ENCODE measurements at places on chromosomes 7 and 10.

- DNase-seq = no peak
Measured at GRCh38 chr7:39493934-39494333, 72.3 kb upstream of the YAE1 start.

GRCh38 chr10:79045566-79046175 is 23.1 kb upstream of the ZMIZ1 start:
- DNase-seq = no peak

DNA sequence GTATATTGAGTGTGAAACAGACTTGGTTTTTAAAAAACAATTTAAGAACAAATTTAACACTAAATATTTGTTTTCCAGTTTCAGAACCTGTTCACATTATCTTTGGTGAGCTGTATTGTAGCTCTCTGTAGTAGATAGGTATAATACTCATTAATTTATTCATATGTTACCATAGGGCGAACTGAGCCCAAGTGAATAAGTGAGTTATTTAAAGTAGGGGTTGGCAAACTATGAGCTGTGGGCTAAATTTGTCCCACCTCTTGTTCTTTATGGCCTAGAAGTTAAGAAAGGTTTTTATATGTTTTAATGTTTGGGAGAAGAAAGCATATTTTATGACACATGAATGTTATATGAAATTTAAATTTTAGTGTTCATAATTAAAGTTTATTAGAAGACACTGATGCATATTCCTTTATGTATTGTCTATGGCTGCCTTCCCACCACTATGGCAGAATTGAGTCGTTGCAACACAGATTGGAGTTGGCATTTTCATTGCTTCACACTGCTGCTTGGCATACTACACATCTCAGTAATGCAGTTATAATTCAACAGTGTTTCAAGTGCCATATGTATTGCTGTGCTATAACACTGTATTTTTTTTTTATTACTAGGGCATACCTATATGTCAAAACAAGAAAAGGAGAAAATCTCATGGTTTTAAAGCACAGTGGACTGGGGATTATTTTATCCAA is 146.5 kb downstream of the ADK start:
- no peak for DNase-seq

DNA sequence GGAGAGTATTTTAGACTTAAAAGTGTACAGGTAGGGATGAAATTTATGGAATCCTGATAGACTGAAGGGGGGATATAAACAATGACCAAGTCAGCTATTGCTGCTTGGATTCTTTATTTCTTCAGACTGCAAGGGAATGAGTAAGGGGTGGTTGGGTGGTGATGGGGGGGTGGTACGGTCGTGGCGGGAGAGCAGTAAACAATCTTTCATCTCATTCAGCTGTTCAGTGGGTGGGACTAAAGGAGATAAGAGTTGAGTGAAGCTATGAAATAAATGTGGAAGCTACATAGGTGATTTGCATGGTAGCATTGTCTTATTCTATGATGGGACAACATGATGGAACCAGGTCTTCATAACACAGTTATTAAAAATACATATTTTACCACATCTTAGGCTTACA is 1.8 kb downstream of the SEPTIN7 start:
- DNase-seq = no peak

DNA sequence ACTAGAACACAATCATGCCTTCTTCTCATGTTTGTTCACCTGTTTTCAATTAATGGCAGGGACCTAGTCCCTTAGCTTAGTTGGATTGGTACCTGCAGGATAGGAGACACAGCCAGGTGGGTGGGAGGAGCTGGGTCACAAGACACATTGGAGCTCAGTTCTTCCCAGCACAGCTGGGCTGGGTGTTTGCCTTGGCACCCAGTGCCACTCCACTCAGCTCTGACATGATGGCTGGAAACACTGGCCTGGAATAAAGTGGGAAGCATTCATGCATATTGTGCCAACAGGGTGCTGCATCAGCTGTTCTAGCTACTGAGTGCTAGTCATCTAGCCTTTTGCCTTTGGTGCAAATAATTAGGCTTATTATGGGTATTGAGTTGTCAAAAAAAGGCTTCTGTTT is 226.1 kb downstream of the PTEN start:
- no peak for DNase-seq

DNA sequence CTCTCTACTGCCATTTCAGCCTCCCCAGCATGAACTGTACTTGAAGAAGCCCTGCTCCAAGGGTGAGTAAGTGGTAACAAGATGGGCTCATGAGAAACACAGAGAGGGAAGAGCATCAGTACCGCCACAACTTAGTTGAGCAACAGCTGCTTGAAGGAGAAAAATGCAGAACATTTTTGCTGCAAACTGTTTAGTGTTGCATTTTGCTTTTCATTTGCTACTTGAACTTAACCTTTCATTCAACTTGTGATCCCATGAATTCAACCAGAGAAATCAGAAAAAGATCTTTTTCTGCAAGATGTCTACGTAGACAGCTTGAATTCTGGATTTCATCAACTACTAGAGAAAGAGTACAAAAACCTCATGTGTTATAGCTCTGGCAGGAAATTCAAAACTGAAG is 40.7 kb downstream of the ANK3 start:
- no peak for DNase-seq

DNA sequence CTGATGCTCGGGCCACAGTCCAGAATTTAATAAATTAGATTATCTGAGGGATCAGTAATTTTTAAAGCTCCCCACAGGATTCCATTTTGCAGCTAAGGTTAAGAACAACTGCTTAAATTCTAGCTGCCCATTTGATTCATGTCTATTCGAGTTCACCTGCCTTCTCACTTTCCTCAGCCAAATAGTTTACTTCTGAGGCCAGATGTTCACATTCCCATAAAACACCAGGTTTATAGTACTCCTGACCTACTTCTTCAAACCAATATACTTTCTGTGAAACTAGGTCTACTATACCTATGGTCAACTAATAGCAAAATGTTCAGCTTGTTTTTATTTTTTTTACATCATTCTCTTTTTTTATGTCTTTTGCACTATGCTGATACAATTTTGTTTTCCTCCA is 86.3 kb downstream of the GPR158 start:
- DNase-seq = no peak

DNA sequence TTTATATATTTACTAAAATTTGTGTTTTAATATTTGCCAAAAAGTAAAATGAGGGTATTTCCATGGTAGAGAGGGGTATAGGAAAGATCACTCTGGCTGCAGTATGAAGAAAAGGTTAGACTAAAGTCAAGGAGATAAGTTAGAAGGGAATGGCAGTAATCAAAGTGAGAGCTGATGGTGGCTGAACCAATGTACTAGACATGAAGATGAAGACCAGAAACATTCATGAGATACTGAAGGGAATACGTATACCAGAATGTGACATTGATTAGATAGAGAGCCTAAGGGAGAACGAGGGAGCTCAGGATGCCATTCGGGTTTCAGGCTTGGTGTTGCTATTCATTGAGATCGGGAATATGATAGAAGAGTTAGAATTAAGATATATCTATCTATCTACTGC is 7.8 kb downstream of the ZNF713 start:
- no peak for DNase-seq

GRCh38 chr10:62230344-62231121 is 38.1 kb downstream of the RTKN2 start:
- no peak for DNase-seq

- DNase-seq = no peak
Measured at GRCh38 chr7:22672846-22673680, 53.9 kb upstream of the IL6 start.

DNA sequence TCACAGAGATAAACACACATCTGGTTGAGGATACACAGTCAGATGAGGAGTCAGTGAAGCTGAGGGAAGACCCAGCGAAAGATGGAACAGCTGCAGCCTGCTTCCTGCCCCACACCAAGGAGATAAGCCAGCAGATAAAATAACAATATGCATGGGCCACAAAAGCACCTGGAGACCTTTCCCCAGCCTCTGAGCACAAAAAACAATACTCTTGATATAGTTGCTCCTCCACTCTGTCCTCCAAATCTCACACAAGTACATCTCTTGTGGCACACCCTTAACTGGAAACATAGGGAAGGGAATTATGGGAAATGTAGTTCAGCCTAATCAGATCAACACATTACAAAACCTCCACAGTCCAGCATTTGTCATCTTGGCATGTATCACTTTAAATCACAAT is 9.7 kb upstream of the FHIP2A start:
- DNase-seq = no peak

DNA sequence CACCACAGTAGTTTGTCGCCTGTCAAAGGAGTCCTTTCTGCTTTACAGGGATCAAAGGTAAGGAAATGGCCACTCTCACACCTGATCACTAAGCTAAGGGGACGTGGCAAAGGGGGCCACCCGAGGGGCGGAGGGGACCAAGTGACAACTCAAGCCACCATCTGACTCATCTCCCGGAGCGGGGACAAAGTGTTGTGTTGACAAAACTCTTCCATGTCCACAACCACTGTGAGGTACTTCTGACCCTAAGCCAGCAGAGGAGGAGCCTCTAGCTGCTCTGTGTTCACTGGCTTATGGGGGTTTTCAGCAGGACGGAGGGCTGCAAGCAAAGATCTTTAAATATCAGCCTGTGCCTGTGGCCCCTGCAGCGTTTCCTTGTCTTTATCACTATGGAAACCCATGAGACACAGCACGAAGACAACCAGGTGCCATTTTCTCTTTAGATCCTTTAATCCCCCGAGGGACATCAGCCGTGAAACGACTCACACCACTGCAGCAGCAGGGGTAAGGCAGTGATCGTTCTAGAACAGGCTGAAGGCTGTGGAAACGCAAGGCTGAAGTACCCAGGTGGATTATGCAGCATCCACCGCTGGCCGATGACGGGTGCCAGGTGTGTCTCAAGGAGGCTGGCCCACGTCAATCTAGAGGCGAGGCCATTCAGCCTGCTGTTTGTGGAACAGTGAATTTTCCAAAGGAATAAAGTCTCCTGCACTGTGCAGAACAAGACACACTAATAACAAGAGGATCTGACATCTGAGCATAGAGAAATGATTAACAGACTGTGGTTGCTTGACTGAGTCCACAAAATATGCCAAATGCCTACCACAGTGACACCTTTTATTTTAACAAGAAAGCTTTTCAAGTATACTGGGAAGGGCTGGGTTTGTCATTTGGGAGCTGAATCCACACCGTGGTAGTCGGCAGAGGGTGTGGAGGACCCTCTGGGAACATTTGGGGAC is 26.6 kb upstream of the DDC start:
- DNase-seq = no peak

- DNase-seq = no peak
Measured at GRCh38 chr10:71771821-71772617, 1.3 kb downstream of the VSIR start.

- DNase-seq = no peak
Measured at GRCh38 chr7:121932768-121933167, 59.8 kb downstream of the PTPRZ1 start.

GRCh38 chr10:44071479-44071878 is 313.4 kb downstream of the CXCL12 start:
- no peak for DNase-seq

DNA sequence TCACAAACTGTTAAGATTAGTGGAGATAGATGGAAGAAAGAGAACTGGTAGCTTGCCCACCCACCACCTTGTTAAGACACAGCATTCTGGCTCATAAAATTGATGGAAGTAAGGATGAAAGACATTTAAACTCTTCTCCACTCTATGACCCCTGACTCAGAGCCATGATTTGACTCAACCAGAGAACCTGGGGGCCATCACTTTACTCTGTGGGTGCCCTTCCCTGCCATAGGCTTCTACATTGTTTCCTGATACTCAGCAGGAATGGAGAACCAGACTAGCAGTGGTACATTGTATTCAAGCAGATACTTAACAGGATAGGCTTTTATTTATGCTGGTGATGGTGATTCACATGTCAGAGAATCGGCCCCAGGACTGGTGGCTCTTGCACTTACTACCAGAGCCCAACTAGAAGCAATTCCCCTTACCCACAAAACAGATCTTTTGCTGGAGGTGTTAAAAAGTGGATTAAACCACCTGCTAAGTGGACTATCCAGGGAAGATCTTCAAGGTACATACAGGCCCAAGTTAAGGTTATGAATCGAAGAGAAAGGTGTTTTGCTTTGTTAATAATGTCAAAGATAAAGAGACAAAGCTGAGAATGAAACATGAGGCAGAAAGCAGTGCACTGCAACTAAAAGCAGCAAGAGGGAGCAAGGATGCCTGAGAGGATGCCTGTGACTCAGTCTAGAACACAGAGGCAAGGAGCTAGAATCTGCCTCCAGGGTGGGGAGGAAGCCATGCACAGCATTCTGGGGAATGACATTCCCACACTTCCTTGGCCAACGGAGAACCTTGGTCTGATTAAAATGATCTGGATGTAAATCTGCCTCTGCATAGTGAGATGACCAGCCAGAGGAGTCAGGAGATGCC is 36.0 kb upstream of the GLI3 start:
- no peak for DNase-seq

- DNase-seq = no peak
Measured at GRCh38 chr10:31584876-31585275, 265.9 kb downstream of the ZEB1 start.

DNA sequence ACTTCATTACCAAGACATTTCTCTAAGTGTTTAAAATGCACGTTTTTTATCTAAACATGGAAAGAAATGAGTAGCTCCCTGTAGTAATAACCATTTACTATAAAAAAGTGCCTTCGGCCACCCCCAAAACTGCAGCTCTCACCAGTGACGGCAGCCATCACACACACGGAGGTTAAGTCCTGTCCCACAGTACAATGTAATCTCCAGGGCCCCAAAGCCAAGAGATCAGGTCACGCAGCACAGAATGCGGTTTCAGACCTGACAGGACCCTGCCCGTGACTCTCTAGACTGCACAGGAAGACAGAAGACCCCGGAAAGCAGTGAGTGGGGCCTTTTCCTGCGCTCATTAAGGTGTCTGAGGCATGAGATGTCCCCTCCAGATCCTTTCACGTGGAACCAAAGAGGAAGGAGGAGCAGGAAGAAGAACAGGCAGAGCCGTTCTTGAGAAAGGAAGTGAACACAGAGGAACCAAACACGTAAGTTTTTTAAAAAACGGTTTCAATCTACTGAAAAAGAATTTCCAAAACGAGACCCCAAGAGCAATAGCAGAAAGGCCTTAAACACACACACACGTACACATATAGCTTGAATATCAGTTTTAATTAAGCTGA is 125.7 kb downstream of the ZMYND11 start:
- DNase-seq = no peak

DNA sequence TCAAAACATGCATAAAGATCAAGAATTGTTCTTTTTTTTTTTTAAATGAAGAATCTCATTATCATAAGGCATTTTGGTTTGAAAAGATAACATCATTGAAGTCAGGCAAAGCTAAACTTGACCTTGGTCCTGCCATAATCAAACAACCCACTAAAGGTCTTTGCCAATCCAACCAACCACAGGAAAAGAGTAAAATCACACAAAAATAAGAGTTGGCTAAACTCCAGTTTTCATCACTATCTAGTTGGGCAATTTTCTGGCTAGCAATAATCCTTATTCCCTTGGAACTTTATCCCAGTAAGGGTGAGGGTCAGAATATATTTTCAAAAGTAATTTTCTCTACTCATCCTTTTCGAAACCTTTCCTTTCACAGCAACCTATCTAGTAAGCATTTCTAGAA is 62.4 kb downstream of the HIBADH start:
- no peak for DNase-seq

DNA sequence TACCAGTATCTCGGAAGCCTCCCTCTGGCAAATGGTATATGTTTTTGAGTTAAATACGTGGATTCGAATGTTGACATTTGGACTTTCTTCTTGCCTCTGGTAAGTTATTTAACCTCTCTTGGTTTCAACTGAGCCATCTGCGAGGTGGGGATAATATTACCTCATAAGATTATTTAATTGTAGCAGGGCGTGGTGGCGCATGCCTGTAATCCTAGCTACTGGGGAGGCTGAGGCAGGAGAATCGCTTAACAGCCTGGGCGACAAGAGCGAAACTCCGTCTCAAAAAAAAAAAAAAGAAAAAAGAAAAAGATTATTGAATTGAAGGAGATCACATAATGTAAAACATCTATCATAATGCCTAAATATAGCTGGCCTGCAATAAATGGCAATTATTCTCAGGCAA is 396 bp upstream of the TAF5 start:
- DNase-seq = no peak
